ENCODE measurements at places on chromosomes 13 and 19.

DNA sequence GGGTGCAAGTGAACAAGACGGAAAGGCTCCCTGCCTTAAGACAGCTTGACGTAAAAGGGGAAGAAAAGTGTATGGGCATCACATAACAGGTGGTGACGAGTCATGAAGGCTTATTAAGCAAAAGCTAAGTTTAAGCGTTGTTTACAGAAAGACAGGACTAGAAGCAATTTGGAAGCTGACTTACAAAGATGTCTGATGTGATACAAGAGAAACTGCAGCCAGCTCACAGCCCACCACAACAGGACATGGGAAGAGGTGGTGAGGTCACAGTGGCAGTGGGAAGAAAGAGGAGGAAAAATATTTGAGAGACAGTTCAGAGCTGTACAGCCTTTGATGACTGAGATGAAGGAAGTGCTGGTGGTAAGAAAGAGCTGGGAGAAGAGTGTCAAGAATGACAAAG lies 181.6 kb downstream of the KLF12 start:
- no peak for DNase-seq

GRCh38 chr19:4233282-4233853 lies 4.0 kb downstream of the EBI3 start:
- peak; percentile 23 for DNase-seq

GRCh38 chr13:38707460-38707859 lies 20.6 kb downstream of the FREM2 start:
- DNase-seq = no peak

DNA sequence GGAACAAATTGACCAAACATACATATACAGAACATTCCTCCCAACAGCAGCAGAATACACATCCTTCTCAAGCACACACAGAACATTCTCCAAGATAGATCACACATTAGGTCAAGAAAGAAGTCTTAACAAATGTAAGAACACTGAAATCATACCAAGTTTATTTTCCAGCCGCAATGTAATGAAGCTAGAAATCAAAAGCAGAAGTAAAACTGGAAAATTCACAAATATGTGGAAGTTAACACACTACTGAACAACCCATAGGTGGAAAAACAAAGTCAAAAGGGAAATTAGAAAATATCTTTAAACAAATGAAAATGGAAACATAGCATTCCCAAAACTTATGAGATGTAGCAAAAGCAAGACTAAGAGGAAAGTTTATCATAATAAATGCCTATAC lies 692.6 kb downstream of the DIAPH3 start:
- DNase-seq = no peak

DNA sequence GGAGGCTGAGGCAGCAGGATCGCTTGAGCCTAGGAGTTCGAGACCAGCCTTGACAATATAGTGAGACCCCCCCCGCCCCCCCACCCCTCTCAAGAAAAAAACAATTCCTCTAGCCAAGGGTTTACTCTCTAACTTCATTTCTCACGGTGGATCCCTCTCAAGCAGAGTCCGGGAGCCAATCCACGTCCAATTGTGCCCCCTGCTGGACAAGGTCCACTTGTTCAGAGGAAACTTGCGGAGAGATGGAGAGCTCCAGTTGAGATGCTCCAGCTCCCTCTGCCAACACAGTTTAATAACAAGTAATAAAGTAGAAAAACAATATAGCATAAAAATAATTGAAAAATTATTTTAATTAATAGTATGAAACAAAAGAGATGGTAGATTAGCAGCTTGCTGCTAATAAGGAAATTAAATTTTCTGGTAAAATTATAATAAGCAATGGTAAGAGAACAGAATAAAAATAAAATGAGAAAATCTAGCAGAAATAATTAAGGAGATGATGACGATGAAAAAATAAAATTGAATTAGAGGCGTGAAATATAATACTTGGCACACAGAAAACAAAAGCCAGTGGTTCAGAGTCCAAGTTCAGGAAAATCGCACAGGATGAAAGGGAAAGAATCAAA lies 14.5 kb upstream of the SIGLEC14 start:
- DNase-seq = peak; percentile 4

DNA sequence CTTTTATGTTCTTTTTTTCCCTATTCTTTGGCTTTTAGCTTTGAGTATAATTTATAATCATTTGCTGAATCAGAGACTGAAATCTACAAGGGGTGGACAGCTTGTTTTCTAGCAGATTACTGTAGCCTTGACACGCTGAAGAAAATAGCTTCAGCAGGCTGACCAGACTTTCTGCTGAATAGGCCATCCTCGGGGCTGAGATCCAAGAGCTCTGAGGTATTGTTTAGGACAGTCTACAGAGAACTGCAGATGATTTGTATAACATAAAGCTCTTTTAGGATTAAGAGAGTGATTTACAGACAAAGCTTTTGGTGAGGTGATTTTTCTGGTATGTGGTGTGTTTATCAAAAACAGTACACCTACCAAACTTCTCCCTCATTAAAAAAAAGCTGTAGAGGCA lies 16.8 kb downstream of the POLR1D start:
- DNase-seq = no peak

DNA sequence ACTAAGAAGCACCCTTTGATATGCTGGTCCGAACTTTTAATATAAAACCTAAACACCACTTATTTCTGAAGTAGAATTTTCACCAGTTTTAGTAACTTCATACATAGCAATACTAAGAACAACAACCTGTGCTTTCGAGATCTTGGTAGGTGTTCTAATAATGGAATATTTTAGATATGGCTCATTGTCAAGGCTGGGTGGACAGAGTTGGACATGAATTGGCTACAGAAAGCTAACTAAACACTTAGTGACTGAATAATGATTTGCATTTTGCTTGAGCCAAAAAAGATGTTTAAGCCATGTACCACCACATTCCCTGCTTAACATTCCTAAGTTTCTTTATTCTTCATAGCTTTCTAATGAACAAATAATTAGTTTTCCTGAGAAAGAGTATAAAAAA lies 344.3 kb upstream of the SGCG start:
- no peak for DNase-seq

GRCh38 chr13:30872276-30872594 lies 33.8 kb upstream of the MEDAG start:
- DNase-seq = no peak

DNA sequence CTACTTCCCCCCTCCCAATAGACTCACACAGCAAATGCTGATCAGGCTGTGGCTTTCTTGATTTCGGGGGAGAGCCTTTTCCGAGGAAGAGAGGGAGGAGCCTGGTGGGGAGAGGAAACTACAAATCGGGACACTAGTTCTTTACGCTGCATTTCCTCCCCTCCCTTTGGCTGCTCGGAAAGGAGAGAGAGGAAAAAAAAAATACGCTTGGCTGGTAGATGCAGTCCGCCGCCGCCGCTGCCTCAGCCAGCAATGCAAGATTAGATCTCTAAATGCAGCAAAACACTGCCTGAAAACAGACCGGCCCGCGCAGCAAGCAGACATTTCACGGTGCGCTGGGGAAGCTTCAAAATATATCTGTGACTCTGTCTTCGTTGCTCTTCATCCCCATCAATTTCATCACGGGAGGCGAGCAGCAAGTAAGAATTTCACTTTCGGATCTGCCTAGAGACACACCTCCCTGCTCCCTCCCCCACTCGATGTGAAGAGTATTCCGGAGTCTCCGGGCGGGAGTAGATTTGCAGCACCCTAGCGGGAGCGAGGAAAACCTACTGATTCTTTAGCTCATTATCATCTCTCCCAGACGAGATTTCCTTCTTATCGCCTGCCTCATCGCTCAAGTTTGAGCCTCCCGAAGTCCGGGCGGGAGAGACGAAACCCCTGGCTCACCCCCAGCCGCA lies at the start of gene PCDH17:
Gene PCDH17 (plus strand): TSS at position 149 of the 680 bp plus-strand sequence. CDS start 803 bp downstream, outside the sequence.
- DNase-seq = no peak
